ENCODE measurements at places on chromosomes 7 and 10.

GRCh38 chr10:133365461-133366129, 7.6 kb downstream of the ECHS1 start:
- DNase-seq = no peak

- DNase-seq = no peak
Observed at GRCh38 chr10:127292888-127293287, 96.5 kb upstream of the INSYN2A start.

DNA sequence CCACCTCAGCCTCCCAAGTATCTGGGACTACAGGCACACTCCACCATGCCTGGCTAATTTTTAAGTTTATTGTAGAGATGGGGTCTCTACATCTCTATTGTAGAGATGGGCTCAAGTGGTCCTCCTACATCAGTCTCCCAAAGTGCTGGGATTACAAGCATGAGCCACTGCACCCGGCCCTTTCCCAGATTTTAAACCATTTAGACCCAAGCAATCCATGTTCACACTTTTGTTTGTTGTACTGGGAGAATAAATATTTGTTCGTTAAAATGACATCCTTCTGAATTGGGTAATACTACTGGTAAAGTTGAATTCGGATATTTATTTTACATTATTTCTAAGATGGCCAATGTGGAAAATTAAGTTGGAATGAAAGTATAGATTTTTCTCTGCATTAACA, 52.7 kb downstream of the MINPP1 start:
- DNase-seq = no peak

- peak; percentile 69 for DNase-seq
Observed at GRCh38 chr7:35519971-35520809, 174.7 kb downstream of the HERPUD2 start.

GRCh38 chr10:129755158-129755591, 208.9 kb downstream of the EBF3 start:
- DNase-seq = no peak

- DNase-seq = no peak
Observed at GRCh38 chr10:62993121-62993520, 140.0 kb upstream of the NRBF2 start.

DNA sequence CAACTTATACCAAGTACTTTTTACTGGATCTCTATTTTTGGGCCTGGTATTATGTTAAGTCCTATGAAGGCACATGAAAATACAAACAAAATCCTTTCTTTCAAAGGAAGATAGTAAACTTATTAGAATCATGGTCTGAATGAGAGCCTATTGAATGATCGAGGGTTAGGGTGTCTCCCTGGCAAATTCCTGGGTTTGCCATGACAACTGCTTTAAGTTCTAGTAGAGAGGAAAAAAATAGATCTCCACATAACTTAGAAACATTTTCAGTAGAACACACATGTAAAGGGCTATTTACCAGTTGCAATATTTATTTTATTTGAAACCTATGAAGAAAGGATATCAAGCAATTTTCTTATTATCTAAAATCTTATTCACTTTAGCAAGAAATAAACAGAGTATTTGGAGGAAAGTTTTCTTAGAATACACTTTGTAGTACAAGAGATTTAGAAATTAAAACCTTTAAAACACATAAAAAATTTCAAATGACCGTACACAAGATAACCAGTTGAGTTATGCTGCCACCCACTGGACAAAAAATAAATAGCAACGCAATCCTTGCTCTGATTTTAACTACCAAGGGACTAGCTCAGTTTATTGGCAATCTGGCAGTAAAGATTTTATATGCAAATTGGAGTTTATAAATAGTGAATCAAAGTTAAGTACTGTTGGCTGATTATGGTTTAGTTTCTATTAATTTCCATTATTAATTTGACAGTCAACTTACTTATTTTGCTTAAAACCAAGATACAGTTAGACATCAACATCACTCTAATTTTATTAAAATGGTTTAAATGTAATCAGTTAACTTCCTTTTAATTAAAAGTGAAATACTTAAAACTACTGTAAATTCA, 33.9 kb downstream of the CACUL1 start:
- DNase-seq = peak; percentile 78

DNA sequence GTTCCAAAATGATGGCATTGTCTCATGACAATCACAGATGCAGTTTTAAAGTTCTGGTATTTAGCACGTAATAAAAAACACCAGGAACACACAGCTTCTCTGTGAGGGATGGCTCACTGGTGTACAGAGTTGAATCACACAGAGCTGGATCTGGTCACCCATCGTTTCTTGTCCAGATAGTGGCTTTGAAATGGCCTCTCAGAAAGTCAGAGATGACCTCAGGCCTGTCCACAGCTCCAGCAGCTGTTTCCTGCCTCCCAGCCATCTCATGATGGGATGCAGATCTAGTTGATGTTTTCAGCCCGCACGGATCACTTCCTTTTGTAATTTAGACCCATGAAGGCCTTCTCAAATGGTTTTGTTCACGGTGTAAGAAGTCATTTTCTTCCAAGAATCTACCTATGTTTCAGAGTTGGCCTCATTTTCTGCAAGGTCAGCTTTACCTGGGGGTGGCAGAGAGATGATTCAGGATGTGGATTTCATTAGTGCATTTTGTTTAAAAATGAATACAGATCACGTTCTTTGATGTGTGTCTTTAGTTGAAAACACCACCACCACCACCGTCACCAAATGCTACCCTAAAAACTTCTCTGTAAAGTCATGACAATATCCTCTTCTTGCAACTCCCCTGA, 166.2 kb downstream of the SNX10 start:
- no peak for DNase-seq

GRCh38 chr10:11162828-11163599, 145.3 kb downstream of the CELF2 start:
- no peak for DNase-seq

GRCh38 chr7:50863053-50863452, 80.4 kb upstream of the GRB10 start:
- DNase-seq = no peak

GRCh38 chr7:103833401-103833800, 156.1 kb downstream of the RELN start:
- DNase-seq = no peak

All from activated CD8-positive, alpha-beta memory T cell treated with anti-CD3 and anti-CD28 coated beads, Interleukin-2, amount 50 U/mL, for 48 hours (primary cell).